Activated CD8-positive, alpha-beta memory T cell treated with anti-CD3 and anti-CD28 coated beads, Interleukin-2, amount 10 ng/mL, durations not matched to agents 7 days and 5 days (primary cell): ENCODE measurements at places on chromosomes 6 and 20. TPM values are rescaled to one million over a fixed set of nuclear protein-coding genes. Genes with fewer than 3 reads are reported as not detected.

SPAG4 gene
- 4.3 TPM for total RNA-seq

MAFB gene
- 0.09 TPM for total RNA-seq

TBXT gene
- total RNA-seq = not detected

EBF4 gene
- 1.3 TPM for total RNA-seq

ADGRF4 gene
- total RNA-seq = not detected

CALHM6 gene
- 3.8 TPM for total RNA-seq

PLCB4 gene
- total RNA-seq = not detected

CST7 gene
- total RNA-seq = 177 TPM
